ENCODE measurements at places on chromosomes 12 and 14. TPM values are rescaled to one million over a fixed set of nuclear protein-coding genes. Genes with fewer than 3 reads are reported as not detected.

The EP400 gene
- 5.3 TPM for total RNA-seq

The KERA gene
- total RNA-seq, result not detected

The SLC15A4 gene
- total RNA-seq, result 21.9 TPM

The ACOT4 gene
- 0.54 TPM for total RNA-seq

The KCNH5 gene
- total RNA-seq, result under 0.01 TPM

The TAS2R9 gene
- total RNA-seq, result not detected
